ENCODE measurements at places on chromosomes 5 and 9.
A peak's percentile ranks its signal among the peaks of the same experiment; 100 is the strongest.

DNA sequence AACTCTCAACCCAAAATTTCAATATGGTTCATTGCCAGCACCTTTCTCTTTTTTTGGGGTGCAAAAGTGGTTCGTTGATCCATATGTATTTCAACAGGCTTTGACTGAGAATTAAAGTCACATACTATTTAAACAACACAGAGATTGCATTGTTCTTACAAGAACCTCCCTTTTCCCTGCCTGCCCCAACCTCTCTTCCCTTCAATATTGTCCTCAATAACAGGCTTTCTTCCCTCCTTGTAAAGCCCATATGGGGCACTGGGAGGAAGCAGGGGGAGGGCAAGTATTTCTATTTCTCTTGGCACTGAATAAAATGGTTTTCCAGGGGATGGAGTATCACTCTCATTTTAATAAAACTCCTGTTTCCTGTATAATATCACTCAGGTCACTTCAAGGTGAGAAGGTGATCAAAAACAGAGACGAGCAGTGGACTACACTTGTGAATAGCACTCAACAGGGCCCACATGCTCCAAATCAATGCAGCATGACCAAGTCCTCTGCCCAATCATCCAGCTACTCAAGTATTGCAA is 65.1 kb downstream of the EFNA5 start:
- H3K4me3 ChIP-seq: no peak overlapping the region
- no peak overlapping the region for H3K27ac ChIP-seq
- no peaks in the 10 kb centered on the region for H3K27me3 ChIP-seq
- DNase-seq: no peak

GRCh38 chr5:96048763-96049162 is 87.1 kb upstream of the ELL2 start:
- no peaks in the 10 kb centered on the region for H3K36me3 ChIP-seq
- peak overlapping the region; percentile 74 for H3K27ac ChIP-seq
- DNase-seq: no peak
- peaks cover 25% of the 10 kb centered on the region for H3K4me1 ChIP-seq
- no peak overlapping the region for H3K4me3 ChIP-seq

DNA sequence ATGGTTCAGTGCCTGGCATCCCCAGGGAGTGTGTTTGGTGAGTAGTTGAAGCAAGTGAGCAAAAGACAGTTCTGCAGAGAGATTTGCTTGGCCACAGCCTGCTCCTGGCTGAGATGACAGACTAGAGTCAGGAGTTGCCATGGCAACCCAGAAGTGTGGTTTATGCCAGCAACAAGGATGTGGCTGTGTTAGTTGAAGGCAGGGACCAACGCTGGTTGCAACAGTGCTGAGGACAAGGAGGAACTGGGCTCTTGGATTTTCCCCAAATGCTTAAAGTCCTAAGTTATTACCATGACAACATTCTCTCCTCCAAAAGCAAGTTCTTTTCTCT is 2.7 kb downstream of the NXNL2 start:
- H3K27me3 ChIP-seq: no peaks in the 10 kb centered on the region
- no peaks in the 10 kb centered on the region for H3K36me3 ChIP-seq
- H3K27ac ChIP-seq: peak overlapping the region; percentile 70
- no peak overlapping the region for H3K4me3 ChIP-seq

DNA sequence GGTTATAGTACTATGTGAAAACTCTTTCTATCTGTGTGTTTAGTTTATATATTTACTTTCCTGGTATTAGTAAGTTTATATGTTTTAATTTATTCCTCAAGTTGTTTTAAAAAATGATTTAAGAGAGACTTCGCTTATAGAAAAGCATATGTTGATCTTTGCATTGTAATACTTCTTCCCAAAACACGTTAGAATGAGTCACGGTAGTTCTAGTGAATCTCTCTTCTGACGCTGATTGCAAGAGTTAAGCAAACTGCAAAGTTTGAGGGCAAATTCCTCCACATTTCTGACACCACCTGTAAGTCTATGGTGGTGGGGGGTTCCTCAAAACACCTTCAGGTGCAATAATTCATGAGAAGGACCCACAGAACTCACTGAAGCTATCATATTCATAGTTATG is 327.2 kb downstream of the GLIS3 start:
- H3K27ac ChIP-seq: no peak overlapping the region
- no peak overlapping the region for H3K4me3 ChIP-seq
- H3K4me1 ChIP-seq: no peaks in the 10 kb centered on the region
- no peaks in the 10 kb centered on the region for H3K36me3 ChIP-seq
- no peak for DNase-seq

GRCh38 chr5:58505971-58506640 is 14.9 kb downstream of the GAPT start:
- DNase-seq: no peak
- no peaks in the 10 kb centered on the region for H3K4me1 ChIP-seq
- no peaks in the 10 kb centered on the region for H3K27me3 ChIP-seq
- no peak overlapping the region for H3K4me3 ChIP-seq

- H3K4me1 ChIP-seq: no peaks in the 10 kb centered on the region
- H3K27me3 ChIP-seq: no peaks in the 10 kb centered on the region
- H3K4me3 ChIP-seq: no peak overlapping the region
- no peaks in the 10 kb centered on the region for H3K36me3 ChIP-seq
- no peak for DNase-seq
- no peak overlapping the region for H3K27ac ChIP-seq
Measured at GRCh38 chr5:6158974-6159831, 219.1 kb downstream of the MED10 start.

DNA sequence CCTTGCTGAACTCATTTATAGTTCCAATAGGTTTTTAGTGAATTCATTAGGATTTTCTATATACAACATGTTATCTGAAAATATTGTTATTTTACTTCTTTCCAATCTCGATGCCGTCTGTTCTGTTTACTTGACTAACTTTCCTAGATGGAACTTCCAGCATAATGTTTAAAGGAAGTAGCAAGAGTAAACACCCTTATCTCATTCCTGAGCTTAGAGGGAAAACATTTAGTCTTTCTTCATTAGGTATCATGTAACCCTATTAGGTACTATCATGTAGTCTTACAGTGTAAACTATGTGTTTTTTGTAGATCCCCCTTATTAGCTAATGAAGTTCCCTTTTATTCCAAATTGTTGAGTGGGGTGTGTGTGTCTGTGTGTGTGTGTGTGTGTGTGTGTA is 22.5 kb upstream of the OR2K2 start:
- H3K27me3 ChIP-seq: no peaks in the 10 kb centered on the region
- no peak for DNase-seq
- no peak overlapping the region for H3K4me3 ChIP-seq

DNA sequence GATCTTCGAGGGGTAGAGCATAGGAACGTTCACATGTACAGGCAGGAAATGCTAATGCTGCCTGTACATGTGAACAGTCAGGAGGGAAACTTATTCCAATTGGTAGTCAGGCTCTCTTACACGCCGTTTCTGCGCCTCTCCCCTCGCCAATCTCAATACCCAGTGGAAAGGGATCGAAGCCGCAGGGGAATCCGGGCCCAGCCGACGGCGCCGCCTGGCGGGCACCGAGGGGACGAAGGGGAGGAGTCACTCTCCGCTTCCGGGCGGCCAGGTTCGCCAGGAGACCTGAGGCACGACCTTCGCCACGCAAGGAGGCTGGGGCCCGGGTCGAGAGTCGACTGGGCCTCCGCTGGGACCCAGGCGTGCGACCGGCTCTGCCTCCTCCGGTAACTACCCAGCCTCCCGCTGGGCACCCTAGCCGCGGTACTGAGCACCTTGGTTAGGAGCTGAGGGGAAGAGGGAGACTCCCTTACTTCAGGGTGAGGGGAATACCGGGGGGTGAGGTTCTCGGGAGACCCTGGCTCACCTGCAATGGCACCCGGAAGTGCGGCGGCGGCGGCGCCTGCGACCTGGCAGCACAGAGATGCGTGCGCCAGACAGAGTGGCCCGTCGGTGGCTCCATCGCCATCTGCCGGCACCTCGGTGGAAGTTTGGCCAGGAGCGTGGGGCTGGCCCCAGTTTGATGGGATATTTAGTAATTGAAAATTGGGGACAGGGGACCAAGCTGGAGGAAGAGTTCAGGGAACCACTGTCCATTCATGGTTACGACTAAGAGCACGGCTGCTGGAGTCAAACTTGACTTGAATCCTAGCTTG is at the start of gene PIGO:
Gene PIGO (minus strand): TSS at position 557 of the 815 bp plus-strand sequence. CDS start 1,026 bp downstream, outside the sequence.
- no peaks in the 10 kb centered on the region for H3K27me3 ChIP-seq
- peaks cover 22% of the 10 kb centered on the region for H3K36me3 ChIP-seq
- peak within 1 kb of the TSS; percentile 82 for H3K4me3 ChIP-seq
- DNase-seq: peak; percentile 58
- H3K27ac ChIP-seq: peak within 1 kb of the TSS; percentile 95
- H3K4me1 ChIP-seq: peaks cover 4% of the 10 kb centered on the region

- H3K27ac ChIP-seq: no peak overlapping the region
- no peak for DNase-seq
- H3K27me3 ChIP-seq: no peaks in the 10 kb centered on the region
- no peak overlapping the region for H3K4me3 ChIP-seq
Measured at GRCh38 chr9:36966371-36967097, 67.5 kb downstream of the PAX5 start.

DNA sequence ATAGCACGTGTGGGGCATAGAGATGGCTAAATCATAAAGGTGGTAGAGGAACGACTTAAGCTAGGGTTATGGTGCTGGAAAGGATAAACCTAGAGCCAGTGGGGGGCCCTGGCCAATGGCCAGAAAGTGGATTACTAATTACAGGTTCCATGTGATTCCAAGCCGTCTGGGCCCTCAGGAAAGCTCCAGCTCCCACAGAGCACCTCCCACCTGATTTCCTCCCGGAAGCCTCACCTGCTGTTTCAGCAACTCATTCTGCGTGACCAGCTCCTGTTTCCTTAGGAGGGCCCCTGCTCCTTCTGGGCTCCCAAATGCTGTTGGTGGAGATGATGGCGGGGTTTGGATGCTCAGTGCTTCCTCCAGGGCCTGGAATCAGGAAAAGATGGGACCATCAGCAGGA is 16.2 kb downstream of the GPX3 start:
- H3K27me3 ChIP-seq: no peaks in the 10 kb centered on the region
- no peak overlapping the region for H3K4me3 ChIP-seq
- no peak overlapping the region for H3K27ac ChIP-seq
- peaks cover 13% of the 10 kb centered on the region for H3K4me1 ChIP-seq

GRCh38 chr5:177557041-177557647 is 2.8 kb upstream of the FAM193B start:
- H3K4me3 ChIP-seq: no peak overlapping the region
- no peaks in the 10 kb centered on the region for H3K36me3 ChIP-seq
- no peak for DNase-seq
- peaks cover 20% of the 10 kb centered on the region for H3K4me1 ChIP-seq
- no peaks in the 10 kb centered on the region for H3K27me3 ChIP-seq

GRCh38 chr5:16417398-16418074 is 48.1 kb downstream of the ZNF622 start:
- H3K4me1 ChIP-seq: no peaks in the 10 kb centered on the region
- no peak for DNase-seq
- H3K27ac ChIP-seq: no peak overlapping the region
- no peaks in the 10 kb centered on the region for H3K36me3 ChIP-seq
- no peaks in the 10 kb centered on the region for H3K27me3 ChIP-seq

- no peak overlapping the region for H3K27ac ChIP-seq
- no peak for DNase-seq
- no peaks in the 10 kb centered on the region for H3K27me3 ChIP-seq
- no peaks in the 10 kb centered on the region for H3K4me1 ChIP-seq
- H3K36me3 ChIP-seq: no peaks in the 10 kb centered on the region
Measured at GRCh38 chr9:82129708-82130107, 141.1 kb downstream of the SPATA31D1 start.

DNA sequence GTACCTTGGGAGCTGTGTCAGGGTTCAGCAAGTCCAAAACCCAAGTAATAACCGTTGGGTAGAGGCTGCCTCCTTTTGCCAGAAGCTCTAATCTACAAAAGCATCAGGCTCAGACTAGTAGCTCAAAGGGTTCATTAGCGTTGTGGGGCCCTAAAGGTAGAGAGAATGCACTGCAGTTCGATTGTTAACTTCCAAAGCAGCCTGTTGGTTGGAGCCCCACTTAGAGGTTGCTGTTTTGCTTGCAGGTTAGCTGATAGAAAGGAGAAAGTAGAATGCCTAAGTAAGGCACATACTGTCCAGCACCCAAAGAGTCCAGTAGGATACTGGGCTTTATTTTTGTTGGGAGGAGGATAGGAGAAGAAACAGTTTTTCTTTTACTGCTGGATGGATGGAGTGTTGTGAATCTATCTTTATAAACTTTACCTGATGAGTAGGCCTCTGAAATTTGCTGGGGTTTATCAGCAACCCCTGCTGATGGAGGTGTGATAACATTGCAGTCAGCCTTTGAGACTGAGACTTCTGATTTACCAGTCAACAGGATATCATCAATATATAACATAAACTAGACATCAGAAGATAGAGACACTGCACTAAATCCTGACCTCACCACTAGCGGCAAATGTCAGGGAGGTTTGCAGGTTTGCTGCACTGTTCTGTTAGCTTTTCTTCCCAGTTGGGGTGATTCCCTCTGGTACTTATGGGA is 34.8 kb downstream of the ZNF131 start:
- no peaks in the 10 kb centered on the region for H3K27me3 ChIP-seq
- H3K4me1 ChIP-seq: peaks cover 44% of the 10 kb centered on the region
- DNase-seq: no peak

- no peaks in the 10 kb centered on the region for H3K36me3 ChIP-seq
- peak; percentile 41 for DNase-seq
- H3K27ac ChIP-seq: no peak overlapping the region
- no peaks in the 10 kb centered on the region for H3K27me3 ChIP-seq
- H3K4me1 ChIP-seq: peaks cover 45% of the 10 kb centered on the region
Measured at GRCh38 chr5:172414531-172415361, 39.6 kb downstream of the SH3PXD2B start.

GRCh38 chr5:151001436-151001835 is 19.0 kb upstream of the GPX3 start:
- H3K27ac ChIP-seq: no peak overlapping the region
- H3K4me3 ChIP-seq: no peak overlapping the region
- peaks cover 39% of the 10 kb centered on the region for H3K4me1 ChIP-seq
- no peaks in the 10 kb centered on the region for H3K27me3 ChIP-seq
- no peaks in the 10 kb centered on the region for H3K36me3 ChIP-seq

DNA sequence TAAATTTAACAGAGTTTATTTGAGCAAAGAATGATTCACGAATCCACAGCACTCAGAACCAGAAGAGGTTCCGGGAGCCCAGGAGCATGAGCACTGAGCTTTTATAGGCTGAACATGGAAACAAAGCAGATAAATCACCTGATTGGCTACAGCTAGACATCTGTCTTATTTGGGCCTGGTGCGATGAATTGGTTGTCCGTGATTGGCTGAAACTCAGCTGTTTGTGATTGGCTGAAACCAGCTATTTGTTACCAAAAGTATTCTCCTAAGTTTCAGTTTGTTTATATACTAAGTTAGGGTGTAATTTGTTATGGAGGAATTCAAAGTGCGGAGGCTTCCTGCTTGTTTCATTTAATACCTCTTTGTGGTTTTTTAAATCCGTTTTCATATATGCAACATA is 15.8 kb upstream of the LCP2 start:
- no peaks in the 10 kb centered on the region for H3K27me3 ChIP-seq
- peaks cover 17% of the 10 kb centered on the region for H3K4me1 ChIP-seq
- no peak overlapping the region for H3K4me3 ChIP-seq
